Globus pallidus (tissue), 1 donor: ENCODE measurements at places on chromosomes 7 and 10.

- no peak for DNase-seq
Measured at GRCh38 chr10:123648595-123648994, 17.6 kb upstream of the GPR26 start.

- no peak for DNase-seq
Measured at GRCh38 chr7:138169441-138169851, 93.2 kb downstream of the AKR1D1 start.

DNA sequence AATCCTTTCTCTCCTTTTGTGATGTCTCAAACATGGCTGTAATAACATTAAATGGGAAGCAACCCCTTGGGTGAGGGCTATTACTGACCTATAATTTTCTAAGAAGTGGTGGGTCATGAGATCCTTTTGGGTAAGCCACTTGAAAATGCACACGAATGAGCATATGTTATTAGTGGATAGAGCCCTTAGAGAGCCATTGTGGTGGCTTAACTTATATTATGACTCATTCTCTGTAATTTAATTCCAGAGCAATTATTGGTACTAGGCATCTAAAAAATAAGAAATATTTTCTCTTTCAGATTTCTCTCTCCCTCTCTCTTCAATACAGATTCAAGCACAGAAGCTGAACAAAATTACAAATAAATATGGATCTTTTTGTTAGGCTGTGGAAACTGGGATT lies 1177.4 kb upstream of the PHF14 start:
- no peak for DNase-seq

- DNase-seq: no peak
Measured at GRCh38 chr7:128865996-128866877, 3.6 kb downstream of the ATP6V1F start.

- peak; percentile 70 for DNase-seq
Measured at GRCh38 chr10:22622242-22622806, 92.1 kb downstream of the PIP4K2A start.

DNA sequence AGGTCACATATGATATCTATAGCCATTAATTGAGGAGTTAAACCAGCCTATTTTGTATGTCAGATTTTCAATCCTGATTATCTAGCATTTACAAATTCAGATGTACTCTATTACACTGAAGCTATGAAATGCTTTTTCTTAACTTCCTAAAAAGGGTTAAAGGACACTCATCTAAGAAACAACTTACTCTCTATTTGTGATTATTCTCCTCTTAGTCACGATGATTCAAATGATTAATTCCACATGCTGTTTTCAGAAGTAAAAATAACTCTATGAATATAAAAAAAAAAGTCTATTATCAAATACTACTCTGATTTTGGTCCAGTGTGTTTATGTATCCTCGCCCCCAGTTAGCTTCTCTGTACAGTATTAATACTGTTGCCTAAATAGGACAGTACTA lies 1199.9 kb downstream of the GATA3 start:
- no peak for DNase-seq

- no peak for DNase-seq
Measured at GRCh38 chr10:34413214-34413613, 401.9 kb downstream of the PARD3 start.

- no peak for DNase-seq
Measured at GRCh38 chr7:123538897-123539296, 4.5 kb upstream of the IQUB start.

GRCh38 chr10:33810986-33811385 lies 476.5 kb upstream of the NRP1 start:
- DNase-seq: no peak

DNA sequence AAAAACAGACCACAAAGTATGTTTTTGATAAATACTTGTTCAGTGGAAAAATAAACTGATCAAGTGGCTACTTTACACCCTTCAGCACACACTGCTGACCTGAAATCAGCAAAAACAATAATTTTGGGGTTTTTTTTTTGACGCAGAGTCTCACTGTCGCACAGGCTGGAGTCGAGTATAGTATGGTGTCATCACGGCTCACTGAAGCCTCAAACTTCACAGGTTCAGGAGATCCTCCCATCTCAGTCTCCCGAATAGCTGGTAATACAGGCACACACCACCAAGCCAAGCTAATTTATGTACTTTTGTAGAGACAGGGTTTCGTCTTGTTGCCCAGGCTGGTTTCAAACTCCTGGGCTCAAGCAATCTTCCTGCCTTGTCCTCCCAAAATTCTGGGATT lies 30.6 kb downstream of the TARP start:
- DNase-seq: no peak

DNA sequence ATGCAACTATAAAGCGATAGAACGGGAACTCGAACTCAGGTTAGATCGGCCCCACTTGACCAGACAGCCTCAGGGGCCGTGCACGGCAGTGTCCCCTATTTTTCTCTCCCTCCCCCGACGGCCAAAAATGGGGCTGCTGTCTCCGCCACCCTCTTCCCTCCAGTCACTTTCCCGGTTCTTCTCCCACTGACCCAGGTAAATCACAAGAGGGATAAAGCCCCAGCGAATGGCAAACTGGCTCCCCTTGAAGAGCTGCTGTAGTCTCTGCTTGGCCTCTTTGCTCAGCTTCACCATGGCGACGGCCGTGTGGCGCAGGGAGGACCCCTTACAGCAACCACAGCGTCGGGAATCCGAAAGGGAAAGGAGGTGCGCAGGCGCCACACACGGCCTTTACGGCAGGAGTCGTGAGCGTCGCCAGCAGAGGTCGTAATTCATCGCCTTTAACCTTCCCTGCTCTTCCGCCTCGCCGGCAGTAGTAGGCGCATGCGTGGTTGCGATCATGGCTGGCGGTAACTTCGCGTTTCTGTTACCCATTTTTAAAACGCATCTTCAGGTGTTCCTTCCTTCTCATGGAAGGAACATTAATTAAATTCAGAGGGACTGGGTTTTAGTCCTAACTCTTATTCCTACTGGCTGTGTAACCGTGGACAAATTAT lies at the start of gene TOMM7:
TOMM7 (minus strand) TSS at position 364 of the 656 bp plus-strand sequence; CDS start at position 294, 70 bp downstream.
- peak; percentile 95 for DNase-seq
